Non-pigmented ciliary epithelial cell (primary cell): ENCODE measurements at places on chromosomes 3 and 15.

GRCh38 chr15:23069496-23070166 lies 30.3 kb upstream of the TUBGCP5 start:
- no peak for DNase-seq

GRCh38 chr3:143416229-143416628 lies 296.7 kb downstream of the CHST2 start:
- DNase-seq = no peak

GRCh38 chr15:39084674-39085530 lies 496.0 kb upstream of the THBS1 start:
- DNase-seq = peak; percentile 66

- no peak for DNase-seq
Observed at GRCh38 chr15:68204776-68205557, at the start of gene CALML4. TSS of gene CALML4 (minus strand) at chr15:68205332. CDS start at chr15:68205247, 85 bp downstream.

- DNase-seq = no peak
Observed at GRCh38 chr15:48647962-48648361, 2.5 kb upstream of the FBN1 start.

GRCh38 chr15:66613743-66614142 lies 47.9 kb upstream of the LCTL start:
- no peak for DNase-seq

GRCh38 chr3:138092023-138092422 lies 23.4 kb downstream of the DZIP1L start:
- no peak for DNase-seq

DNA sequence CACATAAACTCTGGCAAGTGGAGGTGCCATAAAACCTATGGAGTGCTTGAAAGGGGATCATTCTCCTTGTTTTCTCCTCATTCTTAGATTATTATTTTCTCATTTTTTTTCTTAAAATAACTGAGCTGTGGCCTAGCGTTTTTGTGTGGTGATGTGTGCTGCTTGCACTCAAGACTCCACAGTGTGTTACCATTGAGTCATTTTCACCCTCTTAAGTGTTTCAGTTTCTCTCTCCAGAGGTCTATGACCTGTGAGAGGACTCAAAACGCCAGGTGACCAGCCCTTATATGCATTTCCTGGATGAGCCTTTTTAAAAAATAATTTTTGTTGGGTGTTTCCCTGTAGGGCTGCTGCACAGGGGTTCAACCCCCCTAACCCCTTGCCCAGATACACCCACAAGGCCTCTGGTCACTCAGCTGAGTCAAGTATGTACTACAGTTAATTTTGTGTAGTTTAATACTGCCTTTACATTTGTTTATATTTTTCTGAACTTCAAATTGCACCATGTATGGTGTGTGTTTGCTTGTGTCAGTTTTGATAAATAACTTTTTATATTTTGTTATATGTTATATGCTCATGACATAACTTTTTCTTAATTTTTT lies 15.4 kb upstream of the BTLA start:
- no peak for DNase-seq

DNA sequence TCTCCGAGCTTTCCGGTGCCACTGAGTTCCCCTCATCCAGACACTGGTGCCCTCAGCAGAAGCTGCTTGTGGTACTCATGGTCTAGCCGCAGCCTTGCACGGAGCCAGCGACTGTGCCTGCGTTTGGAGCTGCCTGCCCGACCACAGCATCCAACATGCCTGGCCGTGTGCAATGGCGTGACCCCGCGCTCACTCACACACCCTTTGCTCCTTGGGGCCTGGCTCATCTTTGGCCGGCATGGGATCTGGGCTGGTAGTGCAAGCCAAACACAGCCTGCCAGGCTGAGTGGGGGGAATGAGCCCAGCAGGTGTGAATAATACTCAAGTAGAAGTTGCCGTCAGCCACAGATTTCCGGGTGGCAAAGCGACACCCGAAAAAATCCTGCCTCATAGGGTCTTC lies 1178.7 kb upstream of the GBE1 start:
- DNase-seq = no peak
